ENCODE measurements at places on chromosomes 3 and 15.

DNA sequence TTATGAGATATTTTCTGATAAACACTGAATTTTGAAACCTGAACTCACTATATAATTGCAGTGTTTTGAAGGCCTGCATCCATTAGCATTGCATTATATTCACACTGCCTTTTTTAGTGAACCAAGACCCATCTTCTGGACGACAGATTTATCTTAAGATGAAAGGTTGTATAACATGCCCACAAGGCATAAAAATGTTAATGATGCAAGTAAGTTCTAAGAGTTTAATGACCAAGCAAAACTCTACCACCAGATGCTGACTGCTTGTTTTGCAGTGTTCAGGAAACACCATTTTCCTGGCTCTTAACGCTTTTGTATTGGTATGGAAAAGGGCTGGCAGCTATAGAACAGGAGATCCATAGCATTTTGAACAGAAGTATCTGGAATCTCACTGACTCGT, 46.1 kb downstream of the USP50 start:
- DNase-seq = no peak

GRCh38 chr3:142447301-142447851, 461 bp downstream of the XRN1 start:
- DNase-seq = peak; percentile 63

DNA sequence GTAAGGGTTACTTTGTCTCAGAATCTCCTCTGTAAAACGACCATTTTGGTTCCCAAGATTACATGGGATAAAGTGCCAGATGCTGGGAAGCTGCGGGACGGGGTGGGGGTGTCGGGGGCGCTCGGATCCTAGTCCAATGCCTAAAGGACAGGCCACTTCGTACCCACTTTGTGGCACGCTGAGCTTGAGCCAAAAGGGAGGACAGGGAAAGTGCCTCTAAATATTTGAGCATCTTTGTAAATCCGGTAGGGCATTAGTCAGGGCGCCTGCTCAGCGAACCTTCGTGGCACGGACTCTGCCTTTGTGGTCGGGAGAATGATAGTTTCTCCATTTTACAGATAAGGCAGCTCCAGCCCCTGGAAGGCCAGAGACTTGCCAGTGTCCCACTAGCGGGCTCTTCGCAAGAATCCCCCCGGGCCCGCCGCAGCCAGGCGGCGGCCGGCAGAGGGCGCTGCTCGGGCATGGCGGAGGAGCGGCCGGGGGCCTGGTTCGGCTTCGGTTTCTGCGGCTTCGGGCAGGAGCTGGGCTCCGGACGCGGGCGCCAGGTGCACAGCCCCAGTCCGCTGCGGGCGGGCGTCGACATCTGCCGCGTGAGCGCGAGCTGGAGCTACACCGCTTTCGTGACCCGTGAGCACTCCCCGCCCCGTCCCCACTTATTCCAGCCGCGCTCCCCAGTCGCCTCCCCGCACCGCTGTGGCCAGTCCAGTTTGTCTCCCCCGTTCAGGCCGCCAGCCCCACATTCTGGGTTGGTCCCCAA, 1.8 kb downstream of the RCCD1 start:
- peak; percentile 81 for DNase-seq

DNA sequence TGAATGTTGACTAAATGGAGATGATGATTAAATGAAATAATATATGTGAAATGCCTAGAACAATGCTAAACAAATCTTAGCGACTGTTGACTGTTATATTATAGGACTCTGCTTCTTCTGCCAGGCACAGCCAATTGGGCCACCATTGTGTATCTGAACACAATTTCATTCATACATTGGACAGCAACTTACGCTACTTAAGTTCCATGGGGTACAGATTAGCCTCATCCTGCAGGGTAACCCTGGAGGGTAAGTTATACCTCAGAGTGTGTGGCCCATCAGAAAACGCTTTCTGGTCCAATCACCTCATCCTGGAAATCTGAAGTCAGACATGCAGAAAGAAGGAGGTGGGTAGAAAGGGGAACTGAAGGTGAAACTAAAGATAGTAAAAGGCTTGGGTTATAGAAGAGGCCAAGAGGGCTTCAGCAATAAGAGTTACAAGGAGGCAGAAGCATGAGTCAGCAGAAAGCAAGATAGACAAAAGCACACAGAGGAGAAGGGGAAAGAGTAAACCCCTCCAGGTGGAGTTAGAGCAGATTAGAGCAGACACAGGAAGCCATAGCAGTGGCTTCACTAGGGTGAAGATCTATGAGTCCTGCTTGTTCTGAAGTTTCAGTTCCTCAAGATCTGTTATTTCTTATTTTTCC, 119.3 kb upstream of the SLC24A5 start:
- DNase-seq = no peak

DNA sequence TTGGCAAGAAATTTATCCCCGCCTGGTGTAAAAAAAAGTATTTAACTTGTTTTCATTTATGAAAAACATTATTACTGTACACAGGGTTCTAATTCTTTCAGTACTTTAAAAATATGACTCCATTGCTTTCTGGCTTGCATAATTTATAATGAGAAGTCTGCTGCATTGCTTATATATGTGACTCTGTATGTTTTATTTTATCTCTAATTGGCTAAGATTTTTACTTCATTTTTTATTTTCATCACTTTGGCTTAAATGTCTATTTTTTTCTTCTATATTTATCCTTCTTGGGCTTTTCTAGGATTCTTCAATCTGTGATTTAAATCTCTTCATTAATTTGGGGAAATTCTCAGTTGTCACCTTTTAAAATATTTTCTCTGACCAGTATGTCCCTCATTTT, 636.6 kb upstream of the NR2F2 start:
- peak; percentile 13 for DNase-seq

GRCh38 chr3:125104639-125105038, 48.8 kb upstream of the HEG1 start:
- peak; percentile 25 for DNase-seq

DNA sequence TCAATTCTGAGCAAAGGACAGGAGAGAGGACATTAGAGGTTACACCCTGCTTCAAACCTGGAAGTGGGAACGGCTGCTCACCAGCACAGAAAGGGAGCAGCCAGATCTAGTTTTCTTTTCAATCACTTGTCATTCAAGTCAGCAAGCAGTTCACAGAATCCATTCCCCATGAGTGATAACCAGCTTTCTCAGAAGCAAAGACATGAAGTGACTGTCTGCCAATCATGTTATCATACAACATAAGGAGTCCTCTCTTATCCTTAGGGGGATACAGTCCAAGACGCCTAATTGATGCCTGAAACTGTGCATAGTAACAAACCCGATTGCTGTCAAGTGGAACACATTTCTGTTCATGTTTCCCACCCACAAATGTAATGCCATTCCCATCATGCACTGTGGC, 54.7 kb downstream of the FAM98B start:
- DNase-seq = no peak

DNA sequence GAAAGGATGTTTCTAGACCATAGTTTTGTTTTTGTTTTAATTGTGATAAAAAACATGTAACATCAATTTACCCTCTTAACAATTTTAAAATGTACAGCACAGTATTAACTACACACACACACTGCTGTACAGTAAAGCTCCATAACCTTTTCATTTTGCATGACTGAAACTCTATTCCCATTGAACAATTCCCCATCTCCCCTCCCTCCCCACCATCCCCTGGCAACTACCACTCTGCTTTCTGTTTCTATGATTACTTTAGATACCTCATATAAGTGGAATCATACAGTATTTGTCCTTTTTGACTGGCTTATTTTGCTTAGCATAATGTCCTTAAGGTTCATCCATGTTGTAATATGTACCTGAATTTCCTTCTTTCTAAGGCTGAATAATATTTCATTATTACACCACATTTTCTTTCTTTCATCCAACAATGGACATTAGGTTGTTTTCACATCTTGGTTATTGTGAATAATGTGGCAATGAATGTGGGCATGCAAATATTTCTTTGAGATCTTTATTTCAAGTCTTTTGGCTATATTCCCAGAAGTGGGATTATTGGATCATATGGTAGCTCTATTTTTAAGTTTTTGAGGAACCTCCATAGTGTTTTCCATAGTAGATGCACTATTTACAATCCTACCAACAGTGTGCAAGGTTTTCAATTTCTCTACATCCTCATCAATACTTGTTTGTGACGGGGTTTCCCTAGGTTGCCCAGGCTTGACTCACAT, 10.7 kb downstream of the CHST14 start:
- DNase-seq = no peak

GRCh38 chr3:189677667-189678066, 46.5 kb downstream of the TP63 start:
- peak; percentile 5 for DNase-seq

DNA sequence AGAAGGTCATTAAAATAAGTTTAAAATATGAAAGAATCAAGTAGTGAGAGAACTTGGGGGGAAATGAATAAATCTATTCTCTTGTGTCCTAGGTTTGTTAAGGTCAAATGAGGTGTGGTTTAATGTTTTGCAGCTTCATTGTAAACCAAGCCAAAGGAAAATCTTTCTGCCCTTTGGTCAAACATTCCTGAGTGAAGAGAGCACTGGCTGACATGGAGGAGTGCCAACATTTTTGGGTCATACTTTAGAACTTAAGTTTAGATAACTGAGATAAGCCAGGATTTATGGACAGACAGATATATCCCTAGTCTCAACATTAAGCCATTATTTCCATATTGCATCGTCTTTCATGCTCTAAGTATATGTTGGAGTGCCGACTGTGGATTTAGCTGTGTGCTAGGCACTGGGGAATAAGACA, 66.4 kb downstream of the PTPRG start:
- peak; percentile 95 for DNase-seq

DNA sequence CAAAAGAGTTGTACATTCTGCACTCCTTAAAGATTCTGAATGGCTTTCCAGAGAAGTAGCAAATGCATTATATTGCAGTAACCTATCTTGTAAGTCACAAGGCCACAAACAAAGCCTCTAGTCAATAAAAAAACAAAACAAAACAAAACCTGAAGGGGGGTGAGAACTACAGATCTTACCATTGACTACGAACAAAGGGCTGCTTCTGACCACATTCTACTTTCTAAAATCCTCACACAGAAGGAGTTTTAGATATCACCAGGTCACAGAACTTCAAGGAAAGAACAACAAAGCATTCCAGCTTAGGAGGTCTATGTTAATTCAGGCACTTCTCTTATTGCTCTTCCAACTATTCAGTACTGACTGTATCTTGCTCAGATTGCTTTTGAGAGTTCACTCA, 343.0 kb downstream of the ZBTB20 start:
- no peak for DNase-seq
